Activated CD4-positive, alpha-beta T cell treated with anti-CD3 and anti-CD28 coated beads, Interleukin-2, amount 10 ng/mL, durations not matched to agents 7 days and 5 days (primary cell): ENCODE measurements at places on chromosomes 5 and 9. TPM values are rescaled to one million over a fixed set of nuclear protein-coding genes. Genes with fewer than 3 reads are reported as not detected.

DNA sequence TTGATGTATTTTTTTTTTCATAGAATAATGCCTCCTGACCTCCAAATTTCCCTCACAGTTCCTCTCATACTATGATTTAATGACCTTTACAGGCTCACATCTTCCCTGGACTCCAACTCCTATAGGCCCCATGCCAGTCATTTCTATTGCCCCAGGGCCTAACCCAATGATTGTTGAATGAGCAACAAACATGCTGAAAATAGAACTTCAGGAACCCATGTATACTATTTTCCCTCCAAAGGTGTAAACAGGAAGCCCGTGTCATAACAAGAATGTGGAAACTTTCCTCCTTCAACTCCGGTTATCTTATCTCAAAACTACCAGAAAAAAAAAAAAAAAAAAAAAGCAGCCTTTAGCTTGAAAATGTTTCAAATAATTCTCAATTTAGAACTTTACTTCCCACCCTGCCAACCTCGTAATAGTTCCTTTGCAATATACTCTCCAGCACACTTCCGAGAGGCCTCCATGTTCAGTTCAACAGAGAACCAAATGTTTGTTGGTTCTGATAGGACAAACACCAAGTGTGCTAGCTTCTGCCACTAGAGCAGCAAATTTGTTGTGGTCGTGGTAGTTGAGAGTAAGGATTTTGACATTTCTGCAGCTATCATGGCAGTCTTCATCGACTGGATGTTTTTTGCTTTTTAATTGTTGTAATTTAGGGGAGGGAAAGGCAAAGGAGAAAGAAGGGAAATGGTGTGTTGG is 25.8 kb downstream of the TRPM6 start:
- H3K36me3 ChIP-seq = no peaks in the 10 kb centered on the region
- peaks cover 8% of the 10 kb centered on the region for H3K4me1 ChIP-seq
- no peak for DNase-seq
- no peak overlapping the region for H3K4me3 ChIP-seq
- H3K27ac ChIP-seq = peak overlapping the region; percentile 9

DNA sequence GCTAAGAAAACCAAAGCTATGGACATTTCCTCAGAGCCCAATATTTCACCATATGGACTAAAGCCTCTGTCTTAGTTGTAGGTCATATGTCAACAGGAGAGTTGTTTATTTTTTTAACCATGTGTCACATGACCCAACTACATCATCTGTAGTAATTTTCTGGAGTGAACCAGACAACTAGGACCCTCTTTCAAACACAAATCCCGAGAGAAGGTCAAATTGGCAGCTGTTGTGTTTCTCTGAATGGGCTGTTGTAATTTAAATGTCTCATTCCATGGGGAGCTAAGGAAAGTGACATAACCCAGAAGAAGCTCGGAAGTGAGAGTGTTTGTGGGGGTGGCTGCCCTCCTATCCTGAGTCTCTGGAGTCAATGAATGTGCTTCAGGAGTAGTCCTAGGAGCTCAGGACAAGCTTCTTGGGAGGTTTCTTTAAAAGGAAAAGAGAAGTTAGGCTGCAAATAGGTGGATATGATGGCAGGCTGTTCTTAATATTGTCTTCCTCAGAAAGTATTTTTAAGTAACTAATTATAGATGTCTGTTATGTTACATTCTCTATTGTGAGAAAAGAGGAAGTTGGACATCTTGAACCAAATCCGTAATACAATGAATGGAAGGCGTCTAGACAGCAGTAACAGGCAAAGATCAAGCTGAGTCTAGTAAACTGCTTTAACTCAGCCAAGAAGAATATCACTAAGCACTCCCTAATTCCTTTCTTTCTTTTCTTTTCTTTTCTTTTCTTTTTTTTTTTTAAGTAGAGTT is 50.1 kb downstream of the TMEM167A start:
- H3K27ac ChIP-seq = no peak overlapping the region
- no peak for DNase-seq
- H3K27me3 ChIP-seq = no peaks in the 10 kb centered on the region
- no peaks in the 10 kb centered on the region for H3K4me1 ChIP-seq
- H3K36me3 ChIP-seq = no peaks in the 10 kb centered on the region

PCBD2 gene
- 15.4 TPM for total RNA-seq

PCDHGA5 gene
- 0.05 TPM for total RNA-seq

TPPP gene
- total RNA-seq = 0.02 TPM

DNA sequence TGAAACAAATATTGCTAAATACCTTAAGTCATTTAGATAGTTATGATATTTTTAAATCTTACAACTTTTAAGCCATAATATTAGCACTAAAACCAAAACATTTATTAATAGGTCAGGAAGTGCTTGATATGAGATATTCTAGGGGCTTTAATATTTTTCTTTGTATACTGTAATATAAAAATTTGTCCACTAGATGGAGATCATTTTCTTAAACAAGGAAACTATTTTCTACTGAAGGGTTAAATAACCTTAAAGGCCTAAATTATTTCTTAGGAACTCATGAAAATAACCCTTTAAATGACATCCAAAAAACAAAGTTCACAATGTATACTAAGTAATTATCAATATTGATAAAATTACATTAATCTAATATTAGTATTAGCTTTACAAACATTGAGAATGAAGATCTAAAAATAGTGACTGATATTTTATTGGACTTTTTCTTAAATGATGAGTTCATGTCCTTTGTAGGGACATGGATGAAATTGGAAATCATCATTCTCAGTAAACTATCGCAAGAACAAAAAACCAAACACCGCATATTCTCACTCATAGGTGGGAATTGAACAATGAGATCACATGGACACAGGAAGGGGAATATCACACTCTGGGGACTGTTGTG is 635.7 kb downstream of the RAB3C start:
- H3K36me3 ChIP-seq = no peaks in the 10 kb centered on the region
- H3K4me1 ChIP-seq = no peaks in the 10 kb centered on the region
- H3K4me3 ChIP-seq = no peak overlapping the region
- H3K27ac ChIP-seq = no peak overlapping the region
- H3K27me3 ChIP-seq = peaks cover 21% of the 10 kb centered on the region

DNA sequence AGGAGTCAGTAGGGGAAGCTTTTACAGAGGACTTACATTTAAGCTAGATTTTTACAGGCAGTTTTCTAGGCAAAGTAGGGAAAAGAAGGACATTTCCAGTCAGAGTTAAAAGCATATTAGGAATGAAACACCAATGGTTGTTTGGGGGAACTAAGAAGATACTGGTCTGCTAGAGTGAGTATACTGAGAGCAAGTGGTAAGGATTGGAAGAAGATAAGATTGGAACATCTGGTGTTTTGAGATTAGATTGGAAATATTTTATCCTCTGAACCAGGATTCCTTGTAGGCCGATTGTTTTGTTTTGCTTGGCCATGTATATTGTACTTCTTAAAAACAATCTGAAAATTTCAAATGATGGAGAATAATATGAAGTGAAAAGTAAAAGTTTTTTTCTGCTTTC is 7.7 kb downstream of the FBXO38 start:
- no peaks in the 10 kb centered on the region for H3K27me3 ChIP-seq
- no peak overlapping the region for H3K27ac ChIP-seq
- H3K36me3 ChIP-seq = peaks cover 34% of the 10 kb centered on the region
- peaks cover 47% of the 10 kb centered on the region for H3K4me1 ChIP-seq
- DNase-seq = no peak

GRCh38 chr5:82176115-82176814 is 101.9 kb downstream of the RPS23 start:
- DNase-seq = no peak
- H3K36me3 ChIP-seq = peaks cover 3% of the 10 kb centered on the region
- H3K4me3 ChIP-seq = no peak overlapping the region

ADAMTS2 gene
- not detected for total RNA-seq

- H3K4me3 ChIP-seq = peak overlapping the region; percentile 36
- peaks cover 33% of the 10 kb centered on the region for H3K4me1 ChIP-seq
- H3K27me3 ChIP-seq = no peaks in the 10 kb centered on the region
- H3K36me3 ChIP-seq = peaks cover 15% of the 10 kb centered on the region
- peak; percentile 22 for DNase-seq
Measured at GRCh38 chr5:143101121-143101520, 302.4 kb downstream of the NR3C1 start.

DNA sequence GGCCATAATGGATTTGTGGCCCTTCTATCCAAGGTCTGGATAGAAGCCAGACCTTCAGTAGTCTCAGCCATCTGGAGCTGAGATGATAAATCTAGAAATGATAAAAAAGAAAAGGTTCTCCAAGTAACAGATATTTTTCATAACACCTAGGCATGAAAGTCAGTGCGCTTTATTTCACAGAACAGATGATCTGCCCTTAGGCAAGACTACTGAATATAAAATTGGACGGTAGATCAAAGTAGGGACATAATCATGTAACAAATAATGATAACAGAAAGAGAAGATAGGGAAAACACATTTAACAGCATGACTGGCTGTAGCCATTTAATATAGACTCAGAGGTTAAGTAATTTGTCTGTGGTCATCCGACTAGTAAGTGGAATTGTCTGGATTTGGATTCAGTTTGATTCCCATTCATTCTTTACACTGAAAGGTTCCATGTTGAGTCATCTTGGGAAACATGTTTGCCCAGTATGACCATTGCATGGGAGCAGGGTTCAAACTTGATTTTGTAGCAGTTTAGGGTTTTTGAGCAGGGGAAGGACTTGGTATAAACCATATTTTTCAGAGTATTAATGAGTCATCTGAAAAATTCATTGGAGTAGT is 4.1 kb upstream of the CAVIN4 start:
- H3K36me3 ChIP-seq = no peaks in the 10 kb centered on the region
- H3K27ac ChIP-seq = no peak overlapping the region
- no peaks in the 10 kb centered on the region for H3K4me1 ChIP-seq

F2RL1 gene
- total RNA-seq = 0.89 TPM

DNA sequence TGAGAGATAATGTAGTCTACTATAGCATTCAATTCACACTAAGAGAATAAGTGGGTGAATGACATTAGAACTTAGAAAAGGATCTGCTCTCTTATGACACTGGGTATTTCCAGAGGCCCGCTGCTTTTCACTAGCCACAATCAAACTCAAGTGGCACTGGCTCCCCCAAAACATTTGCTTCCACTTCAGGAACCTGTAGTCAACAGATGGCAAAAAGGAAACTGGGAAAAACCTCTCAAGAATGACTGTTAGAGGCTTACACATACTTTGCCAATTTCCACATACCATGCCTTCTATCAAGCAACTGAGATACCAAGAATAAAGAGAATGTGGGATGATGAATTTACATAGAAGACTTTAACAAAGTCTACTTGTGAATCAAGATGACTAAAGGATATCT is 11.2 kb downstream of the POC5 start:
- H3K27me3 ChIP-seq = no peaks in the 10 kb centered on the region
- H3K36me3 ChIP-seq = peaks cover 50% of the 10 kb centered on the region
- peaks cover 6% of the 10 kb centered on the region for H3K4me1 ChIP-seq
- no peak overlapping the region for H3K4me3 ChIP-seq

TIGD6 gene
- 2.1 TPM for total RNA-seq
